ENCODE measurements at places on chromosomes 16 and 17.
A peak's percentile ranks its signal among the peaks of the same experiment; 100 is the strongest.

DNA sequence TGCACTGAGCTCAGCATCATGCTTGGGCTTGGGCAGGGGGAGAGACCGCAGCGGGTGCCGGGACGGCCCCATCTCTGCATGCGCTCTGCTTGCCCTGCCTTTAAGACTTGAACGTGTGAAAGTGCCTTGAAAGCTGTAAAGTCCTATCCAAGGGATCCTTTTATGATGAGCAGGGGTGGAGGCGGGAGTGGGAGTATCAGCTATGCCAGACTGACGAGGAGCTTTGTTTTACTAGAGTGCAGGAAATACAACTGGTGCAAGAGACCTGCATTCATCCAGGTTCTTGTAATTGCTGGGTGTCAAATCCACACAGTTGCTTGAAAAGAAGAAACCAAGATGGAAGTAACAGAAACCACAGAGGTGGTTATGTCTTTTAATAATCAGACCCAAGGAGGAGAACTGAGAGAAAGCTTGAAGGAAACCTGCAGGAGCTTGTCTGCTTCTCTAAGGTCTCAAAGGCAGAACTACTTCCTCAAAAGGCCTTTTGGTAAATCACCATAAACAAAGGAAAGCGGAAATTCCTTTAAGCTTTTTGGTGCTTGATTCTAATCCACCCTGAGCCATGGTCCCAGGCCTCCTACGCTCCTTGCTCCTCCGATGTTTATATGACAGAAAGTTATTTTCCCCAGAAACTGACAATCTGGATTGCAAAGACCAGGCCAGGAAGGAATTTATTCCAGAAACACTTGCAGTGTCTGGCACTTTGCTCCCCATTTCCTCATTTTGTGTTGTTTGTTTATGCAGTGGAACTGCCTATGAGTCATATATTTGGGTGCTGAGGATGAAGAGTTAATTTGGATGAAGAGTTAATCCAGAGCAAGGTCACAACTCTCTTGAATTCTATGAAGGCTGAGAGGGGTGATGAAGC, 51.3 kb upstream of the FBXO47 start:
- DNase-seq = no peak

GRCh38 chr17:79790805-79791734, 5.8 kb downstream of the CBX8 start:
- peak; percentile 41 for DNase-seq

DNA sequence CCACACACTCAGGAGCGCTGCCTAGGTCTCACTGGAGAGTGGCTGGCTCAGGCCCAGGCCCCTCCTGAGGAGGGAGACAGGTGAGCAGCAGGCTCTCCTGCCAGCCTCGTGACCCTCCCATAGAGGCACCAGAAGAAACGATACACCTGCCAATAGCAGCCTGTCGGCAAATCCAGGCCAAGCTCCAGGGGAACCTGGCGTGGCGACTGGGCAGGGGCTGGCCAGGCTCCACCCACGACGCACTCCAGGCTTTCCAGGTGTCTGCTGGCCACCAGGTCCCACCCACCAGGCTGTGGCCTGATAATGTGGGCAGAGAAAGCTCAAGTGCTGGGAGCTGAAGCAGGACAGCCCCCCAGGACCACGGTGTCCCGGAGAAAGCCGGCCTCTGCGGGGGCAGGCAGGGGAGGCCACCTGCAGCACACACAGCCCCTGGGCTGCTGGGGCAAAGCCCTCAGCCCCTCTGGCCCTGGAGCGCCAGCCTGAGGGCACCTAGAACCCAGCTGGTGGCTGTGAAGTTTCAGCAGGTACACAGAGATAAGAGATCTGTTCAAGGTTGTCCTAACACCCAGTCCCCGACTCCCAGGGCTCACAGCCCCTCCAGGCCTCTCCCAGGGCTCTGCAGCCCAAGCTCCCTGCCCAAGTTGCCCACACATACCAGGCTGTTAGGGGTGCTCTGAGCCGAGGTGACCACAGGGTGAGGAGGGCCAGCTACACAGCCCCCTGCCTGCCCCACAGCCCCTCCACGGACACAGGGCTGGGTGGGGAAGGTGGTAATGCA, 2.4 kb downstream of the PGAP6 start:
- DNase-seq = no peak

- DNase-seq = no peak
Measured at GRCh38 chr17:16178836-16179235, 36.5 kb downstream of the NCOR1 start.

DNA sequence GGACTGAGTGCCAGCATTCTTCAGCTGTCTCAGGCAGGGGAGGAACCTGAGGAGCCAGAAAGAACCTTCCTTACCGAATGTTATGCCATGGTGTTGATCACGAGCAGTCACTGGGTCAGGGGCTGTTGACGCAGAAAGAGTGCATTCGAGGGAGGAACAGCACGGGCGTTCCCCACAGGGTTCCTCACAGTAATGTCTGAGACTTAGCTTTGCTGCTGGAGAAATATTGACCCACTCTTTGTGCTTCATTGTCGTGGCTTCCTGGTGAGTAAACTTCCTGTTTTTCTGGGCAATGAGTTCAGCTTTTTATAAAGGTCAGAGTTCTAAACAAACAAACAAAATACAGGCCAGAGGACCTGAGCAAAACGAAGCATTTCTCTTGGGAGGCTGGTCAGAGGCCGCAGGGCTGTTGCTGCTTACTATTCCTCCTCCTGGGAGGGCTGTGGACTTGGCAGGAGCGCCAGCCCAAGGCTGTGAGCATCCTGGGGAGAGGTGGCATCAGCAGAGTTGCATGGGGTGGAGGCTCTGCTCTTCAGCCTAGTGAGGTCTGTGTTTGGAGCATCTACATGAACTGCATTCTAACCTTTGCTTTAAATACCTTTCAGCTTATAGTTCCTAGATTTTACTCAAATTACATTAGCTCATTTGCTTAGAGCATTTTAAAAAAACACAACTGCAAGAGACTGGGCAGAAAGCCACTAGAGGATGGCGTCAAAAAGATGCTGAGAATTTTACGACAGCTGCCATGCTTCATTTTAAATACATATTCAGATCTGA, 143.1 kb upstream of the CACNG5 start:
- DNase-seq = no peak

DNA sequence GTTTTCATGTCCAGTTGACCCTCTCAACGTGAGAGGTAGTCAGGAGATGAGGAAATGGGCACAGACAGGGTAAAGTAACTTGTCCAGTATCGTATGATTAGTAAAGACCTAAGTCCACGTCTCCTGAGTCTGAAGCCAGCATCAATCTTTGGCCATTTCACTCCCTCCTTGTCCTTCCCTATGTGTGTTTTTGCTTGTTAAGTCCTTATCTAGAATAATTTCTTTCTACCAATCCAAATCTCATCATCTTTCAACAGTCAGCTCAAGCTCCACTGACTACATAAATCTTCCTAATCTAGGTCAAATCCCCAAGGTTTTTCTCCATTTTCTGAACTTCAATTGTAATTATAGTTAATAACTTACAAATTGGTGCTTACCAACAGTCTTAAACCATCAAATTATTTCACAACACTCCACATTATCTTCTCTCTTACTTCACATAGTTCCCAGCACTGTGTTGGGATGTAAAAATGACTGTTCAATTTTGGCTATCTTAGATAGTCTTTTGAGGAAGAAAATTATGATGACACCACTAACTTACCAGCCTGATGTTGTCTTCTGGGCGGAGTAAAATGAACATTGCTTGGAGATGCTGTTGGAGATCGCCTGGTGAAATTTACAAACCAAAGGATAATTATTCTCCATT, 72.3 kb upstream of the CORO6 start:
- DNase-seq = no peak

DNA sequence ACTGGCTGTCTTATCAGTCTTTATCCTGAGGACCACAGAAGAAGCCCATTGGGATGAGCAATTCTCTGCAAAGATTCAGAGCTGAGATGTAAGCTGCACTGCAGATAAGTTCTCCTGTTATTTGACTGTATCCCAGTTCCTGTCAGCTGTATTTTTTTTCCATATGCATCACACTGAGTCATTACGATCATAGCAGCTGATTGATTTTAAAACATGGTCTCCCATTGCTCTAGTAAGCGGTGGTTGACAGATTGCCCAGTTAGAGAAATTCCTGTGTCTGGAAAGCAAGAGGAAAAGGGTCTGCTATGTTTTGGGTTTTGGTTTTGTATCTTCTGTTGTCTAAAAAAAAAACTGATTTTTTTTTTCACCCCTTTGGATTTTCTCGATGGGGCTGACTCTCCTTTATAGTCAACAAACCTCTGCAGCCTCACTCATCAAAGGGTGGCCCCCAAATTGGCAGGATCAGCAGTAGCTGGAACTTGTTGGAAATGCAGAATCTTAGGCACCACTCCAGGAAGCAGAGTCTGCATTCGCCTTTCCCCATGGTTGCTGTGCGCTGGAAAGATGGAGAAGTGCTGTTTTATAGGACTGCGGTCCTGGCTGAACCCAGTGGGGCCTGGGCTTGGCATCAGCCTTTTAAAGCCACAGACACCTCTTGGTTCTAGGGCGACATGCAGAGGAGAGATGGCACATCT, 220.1 kb upstream of the MPHOSPH6 start:
- peak; percentile 36 for DNase-seq

DNA sequence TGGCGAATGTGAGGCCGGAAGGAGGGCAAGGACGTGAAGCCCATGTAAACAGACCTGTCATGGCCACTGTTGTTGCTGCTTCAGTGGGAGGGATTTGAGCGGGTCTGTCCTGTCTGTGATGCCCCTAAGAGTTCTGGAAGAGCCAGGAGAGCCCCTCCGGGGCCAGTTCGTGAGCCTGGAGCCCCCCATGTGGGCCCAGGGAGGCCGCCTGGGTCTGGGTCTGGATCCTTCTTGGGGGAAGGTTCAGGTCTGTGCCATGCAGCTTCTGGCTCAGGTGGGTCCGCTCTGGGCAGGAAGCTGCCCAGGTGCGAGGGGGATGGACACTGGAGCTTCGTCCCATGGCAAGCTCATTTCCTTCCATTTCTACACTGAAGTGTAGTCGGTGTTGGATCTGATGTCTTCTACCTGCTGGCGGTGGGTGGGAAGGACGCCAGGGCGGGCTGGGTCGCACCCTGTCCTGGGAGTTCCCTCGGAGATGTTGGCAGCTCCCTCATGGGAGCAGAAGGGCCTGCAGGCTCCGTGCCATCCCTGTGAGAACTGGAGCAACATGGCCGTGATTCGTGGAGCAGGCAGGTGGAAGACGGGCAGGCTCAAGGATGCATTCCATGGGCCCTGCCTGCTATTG, 11.2 kb upstream of the WFIKKN1 start:
- DNase-seq = no peak

DNA sequence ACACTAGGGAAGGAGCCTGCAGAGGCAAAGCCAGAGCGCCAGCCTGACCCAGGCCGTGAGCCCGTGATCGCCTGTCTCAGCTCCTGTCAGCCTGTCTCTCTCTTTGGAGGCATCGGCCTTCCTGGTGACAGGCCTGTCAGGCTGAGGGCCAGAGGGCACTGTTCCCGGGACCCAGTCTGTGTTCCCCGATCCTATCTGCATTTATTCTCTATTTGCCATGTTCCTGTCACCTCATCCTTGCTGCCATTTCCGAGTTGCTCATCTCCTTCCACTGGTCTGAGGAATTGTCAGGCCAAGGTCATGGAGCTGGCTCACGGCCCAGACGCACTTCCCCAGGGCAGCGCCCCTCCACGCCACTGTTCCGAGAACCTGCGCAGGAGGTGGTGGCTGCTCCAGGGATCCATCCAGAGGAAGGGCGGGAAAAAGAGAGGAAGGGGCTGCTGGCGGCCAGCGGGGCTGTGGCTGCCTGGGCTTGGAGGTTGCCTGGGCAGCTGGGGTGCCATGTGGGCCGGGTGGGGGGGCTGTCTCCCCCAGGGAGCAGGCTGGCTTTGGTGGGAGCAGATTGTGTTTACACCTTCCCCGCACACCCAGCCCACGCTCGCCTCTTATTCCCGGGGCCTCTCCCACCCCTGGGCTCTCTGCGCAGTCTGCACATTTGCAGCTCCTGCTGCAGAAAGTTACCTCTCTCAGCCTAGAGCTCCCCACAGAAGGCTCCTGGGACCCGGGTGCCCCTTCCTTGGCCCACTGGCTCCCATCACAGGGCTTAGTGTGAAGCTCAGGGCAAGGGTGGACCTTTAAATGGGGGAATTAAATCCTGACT, 4.9 kb downstream of the PRCD start:
- DNase-seq = no peak

GRCh38 chr16:53043428-53043831, 9.3 kb downstream of the CHD9NB start:
- DNase-seq = peak; percentile 75

GRCh38 chr17:76039121-76039520, 12.0 kb upstream of the EVPL start:
- DNase-seq = no peak

GRCh38 chr17:48137656-48138055, 30.1 kb downstream of the SNX11 start:
- no peak for DNase-seq

- DNase-seq = no peak
Measured at GRCh38 chr17:63917646-63918045, 993 bp downstream of the GH1 start.

- peak; percentile 68 for DNase-seq
Measured at GRCh38 chr16:81616321-81617020, 162.6 kb upstream of the PLCG2 start.

DNA sequence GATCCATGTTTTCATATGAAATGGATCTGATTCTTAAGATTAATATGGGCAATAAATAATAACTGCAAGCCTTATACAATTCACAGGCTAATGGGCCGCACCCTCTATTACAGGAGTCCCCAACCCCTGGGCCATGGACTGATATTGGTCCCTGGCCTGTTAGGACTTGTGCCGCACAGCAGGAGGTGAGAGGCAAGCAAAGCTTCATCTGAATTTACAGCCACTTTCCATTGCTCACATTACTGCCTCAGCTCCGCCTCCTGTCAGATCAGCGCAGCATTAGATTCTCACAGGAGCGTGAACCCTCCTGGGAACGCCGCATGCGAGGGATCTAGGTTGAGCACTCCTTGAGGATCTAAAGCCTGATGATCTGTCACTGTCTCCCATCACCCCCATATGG, 26.8 kb downstream of the METTL16 start:
- DNase-seq = no peak

DNA sequence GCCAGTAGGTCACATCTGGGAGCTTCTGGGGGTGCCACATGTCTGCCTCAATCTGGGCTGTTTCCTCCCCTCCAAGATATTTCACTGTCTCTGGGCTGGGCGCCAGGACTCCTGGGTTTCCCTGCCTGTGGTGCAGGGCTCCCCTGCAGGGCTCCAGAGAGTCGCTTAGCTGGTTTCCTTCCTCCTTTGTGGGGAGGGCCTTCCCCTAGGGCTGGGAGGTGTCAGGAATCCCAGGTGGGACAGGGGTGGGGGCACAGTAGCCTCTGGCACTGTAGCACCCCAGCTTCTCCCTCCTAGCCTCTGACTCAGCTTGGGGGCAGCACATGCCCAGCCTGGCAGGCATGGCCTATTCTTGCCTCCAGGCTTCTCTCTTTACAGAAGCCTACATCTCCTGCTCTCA, 2.6 kb downstream of the RARA start:
- DNase-seq = no peak

- peak; percentile 99 for DNase-seq
Measured at GRCh38 chr17:50209472-50210239, 8.2 kb upstream of the COL1A1 start.

DNA sequence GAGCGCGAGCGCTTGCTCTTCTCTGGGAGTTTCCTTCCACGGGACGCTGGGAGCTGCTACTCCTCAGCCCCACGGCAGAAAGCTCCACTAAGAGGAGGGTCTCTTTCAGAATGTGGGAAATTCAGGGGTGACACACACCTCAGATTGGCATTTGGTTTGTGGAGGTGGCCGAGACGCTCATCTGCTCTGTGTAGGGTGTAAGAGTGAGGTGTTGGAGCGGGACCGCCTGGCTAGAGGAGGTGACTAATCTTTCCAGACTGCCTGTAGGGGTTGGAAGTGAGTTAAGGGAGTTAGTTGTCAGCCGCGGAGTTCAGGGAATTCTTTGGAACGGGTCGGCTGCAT, 735 bp downstream of the PSMD11 start:
- no peak for DNase-seq

All from left hindlimb (tissue), 1 donor.